Right lung (tissue), 10 donors: ENCODE measurements at places on chromosomes 2 and 18.
A peak's percentile ranks its signal among the peaks of the same experiment; 100 is the strongest.

GRCh38 chr2:25131253-25131566 is 37.2 kb downstream of the POMC start:
- no peak for DNase-seq

GRCh38 chr2:142029974-142030373 is 100.8 kb downstream of the LRP1B start:
- DNase-seq = no peak

GRCh38 chr18:5197461-5197860 is 404 bp upstream of the AKAIN1 start:
- no peak for DNase-seq

GRCh38 chr2:74051504-74051903 is 66.8 kb downstream of the TET3 start:
- no peak for DNase-seq

- no peak for DNase-seq
Observed at GRCh38 chr2:177616066-177616465, 223.5 kb downstream of the AGPS start.

GRCh38 chr2:155309483-155309882 is 611.0 kb downstream of the KCNJ3 start:
- DNase-seq = no peak

- DNase-seq = no peak
Observed at GRCh38 chr2:200596774-200597570, 11.2 kb downstream of the AOX1 start.

- no peak for DNase-seq
Observed at GRCh38 chr2:19532547-19533196, 174.2 kb upstream of the OSR1 start.

DNA sequence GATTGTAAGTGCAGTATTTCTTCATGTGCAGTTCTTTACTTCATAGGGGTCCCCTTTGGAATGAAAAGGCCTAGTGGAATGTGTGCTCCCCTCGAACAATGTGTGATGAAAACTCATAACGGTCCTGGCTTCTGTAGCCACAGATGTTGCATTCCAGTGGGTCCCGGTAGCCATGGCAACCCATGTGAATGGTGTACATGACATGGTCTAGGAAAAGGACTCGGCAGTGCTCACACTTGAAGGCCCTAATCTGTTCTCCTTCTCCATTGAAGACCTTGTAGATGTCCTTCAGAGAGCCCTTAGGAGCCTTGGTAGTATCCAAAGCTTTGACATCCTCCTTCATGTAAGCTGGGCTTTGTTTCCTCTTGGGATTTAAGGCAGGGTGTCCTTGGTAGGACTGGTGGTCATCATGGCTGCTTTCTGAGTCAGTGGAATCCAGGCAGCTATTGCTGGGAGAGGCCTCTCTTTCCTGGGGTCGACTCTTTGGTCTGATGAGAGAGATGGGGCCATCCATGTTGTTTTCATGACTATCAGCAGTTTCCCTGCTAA is 144.0 kb downstream of the IKZF2 start:
- DNase-seq = no peak

DNA sequence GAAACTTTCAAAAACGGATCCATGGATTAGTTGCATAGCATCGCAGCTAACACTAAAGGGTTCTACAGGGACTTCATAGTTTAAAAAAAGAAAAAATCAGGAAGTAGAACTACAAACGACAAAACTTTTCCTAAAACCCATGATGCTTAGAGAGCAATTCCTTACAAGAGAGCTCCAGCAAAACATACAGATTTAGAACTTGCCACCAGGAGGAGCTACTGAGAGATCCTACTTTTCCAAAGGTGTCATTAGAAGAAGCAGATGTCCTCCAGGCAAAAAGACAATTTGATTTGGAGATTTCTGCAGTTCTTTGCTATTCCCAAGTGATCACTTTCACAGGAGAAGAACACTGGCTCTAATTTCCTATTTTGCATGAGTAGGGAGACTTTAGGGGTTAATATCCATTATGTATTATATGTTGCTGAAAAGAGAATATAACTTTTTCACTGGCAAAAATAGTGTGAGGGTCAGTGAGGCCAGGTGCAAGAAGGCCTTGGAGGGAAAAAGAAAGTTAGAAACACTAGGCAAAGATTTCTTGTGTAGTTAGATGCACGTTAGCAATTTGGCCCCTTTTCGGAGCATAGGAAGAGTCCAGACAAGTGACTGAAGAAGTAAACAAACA is 436.2 kb downstream of the SUCLG1 start:
- DNase-seq = peak; percentile 34

- no peak for DNase-seq
Observed at GRCh38 chr18:51711298-51711889, 513.9 kb upstream of the MEX3C start.

DNA sequence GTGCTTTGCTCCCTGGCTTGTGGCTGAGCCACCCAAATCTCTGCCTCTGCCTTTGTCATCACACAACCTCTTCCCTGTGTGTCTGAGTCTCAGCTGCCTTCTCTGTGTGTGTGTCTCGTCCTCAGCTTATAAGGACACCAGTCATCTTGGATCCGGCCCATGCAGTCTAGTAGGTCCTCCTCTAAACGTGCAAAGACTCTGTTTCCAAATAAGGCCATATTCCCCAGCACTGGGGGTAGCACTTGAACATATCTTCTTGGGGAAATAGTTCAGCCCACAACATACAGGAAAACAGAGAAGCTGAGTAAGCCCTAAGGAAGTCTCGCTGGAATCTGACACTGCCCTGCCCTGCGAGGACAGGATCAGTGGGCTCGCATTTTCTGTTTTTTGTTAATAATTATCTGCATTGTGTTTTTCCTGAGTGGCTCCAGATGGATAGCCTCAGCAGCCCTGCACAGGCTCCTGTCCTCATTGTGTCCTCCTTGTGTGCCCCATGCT is 42.1 kb downstream of the MTCL1 start:
- DNase-seq = no peak

DNA sequence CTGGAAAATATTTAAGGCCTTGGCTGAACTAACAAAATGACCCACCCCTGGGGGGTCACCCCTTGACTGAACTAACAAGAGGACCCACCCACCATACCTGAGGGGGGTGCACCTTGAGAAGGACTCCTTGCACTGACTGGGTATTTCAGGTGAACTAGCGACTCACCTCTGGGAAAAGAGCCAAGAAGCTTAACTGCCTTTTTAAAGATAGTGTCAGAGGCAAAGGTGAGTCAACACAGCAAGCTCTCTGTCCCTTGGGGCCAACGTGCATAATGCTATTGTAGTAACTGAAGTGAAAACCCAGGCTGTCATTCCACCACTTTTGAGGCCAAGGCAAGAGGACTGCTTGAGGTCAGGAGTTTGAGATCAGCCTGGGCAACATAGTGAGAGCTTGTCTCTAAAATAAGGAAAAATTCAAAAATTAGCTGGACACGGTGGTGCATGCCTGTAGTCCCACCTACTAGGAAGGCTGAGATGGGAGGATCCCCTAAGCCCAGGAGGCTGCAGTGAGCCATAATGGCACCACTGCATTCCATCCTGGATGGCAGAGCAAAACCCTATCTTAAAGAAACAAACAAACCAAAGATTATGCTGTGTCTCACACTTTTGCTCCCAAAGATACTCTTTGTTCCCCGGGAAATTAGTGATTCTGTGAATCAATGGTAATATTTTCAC is 36.4 kb upstream of the ZCCHC2 start:
- no peak for DNase-seq

DNA sequence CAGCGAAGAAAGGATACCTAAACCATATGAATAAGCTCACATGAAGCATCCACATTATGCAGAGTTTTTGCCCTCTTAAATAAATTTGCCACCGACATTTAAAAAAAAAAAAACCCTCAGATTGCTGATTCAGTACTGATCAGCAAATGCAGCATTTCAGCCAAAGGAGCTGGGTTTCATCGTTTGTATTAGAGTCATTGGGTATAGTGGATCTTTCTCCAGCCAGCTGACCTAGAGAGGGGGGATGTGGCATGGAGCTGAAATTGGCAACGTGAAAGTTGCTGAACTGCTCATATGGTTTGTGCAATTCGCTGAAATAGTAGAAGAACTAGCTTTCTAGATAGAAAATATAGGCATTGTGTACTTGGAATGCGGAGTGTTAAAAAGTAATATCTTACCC is 73.5 kb upstream of the ZNF397 start:
- no peak for DNase-seq

GRCh38 chr2:206392118-206392517 is 51.2 kb upstream of the ADAM23 start:
- DNase-seq = peak; percentile 1

DNA sequence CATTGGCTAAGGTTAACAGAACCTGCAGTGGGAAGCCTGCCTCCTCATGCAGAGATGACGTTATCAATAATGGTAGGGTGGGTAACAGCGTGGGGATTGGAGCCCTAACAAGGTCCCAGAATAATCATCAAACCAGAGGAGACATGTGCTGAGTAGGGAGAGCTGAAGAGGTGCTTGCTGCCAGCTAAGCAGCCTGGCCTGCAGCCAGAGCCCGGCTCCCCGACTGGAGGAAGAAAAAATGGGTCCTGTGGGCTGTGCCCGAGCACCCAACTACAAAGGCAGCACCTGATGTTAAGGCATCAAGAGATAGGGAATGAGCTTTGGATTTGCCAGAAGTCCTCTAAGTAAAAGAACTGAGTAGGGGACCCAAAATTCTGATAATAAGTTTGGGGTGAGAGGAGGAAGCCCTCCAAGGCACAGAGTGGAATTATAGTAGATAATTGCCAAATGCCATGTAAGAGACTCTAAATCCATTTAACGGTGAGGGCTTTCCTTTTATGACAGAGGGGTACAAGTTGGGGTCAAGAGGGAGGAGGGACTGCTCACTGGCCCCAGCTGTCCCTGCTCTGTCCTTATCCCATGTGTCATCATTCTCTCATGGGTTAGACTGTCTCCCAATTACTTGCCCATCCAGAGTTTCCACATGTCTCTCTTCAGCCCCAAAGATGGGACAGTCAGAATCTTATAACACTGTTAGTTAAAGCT is 156.1 kb downstream of the ANTXR1 start:
- no peak for DNase-seq

DNA sequence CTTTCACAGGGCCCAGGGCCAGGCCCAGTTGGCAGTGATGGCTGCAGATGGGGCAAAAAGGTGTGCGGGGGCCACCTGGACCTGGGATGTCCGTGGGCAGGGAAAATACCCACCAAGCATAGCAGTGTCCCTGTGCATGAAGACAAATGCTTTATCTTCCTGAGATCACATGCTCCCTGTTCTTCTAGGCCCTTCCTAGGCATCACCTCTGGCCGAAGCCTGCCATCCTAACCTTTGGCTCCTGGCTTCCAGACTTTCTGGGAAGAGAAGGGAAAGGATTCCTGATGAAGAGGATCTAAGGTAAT is 105.0 kb upstream of the SMAD2 start:
- DNase-seq = no peak

DNA sequence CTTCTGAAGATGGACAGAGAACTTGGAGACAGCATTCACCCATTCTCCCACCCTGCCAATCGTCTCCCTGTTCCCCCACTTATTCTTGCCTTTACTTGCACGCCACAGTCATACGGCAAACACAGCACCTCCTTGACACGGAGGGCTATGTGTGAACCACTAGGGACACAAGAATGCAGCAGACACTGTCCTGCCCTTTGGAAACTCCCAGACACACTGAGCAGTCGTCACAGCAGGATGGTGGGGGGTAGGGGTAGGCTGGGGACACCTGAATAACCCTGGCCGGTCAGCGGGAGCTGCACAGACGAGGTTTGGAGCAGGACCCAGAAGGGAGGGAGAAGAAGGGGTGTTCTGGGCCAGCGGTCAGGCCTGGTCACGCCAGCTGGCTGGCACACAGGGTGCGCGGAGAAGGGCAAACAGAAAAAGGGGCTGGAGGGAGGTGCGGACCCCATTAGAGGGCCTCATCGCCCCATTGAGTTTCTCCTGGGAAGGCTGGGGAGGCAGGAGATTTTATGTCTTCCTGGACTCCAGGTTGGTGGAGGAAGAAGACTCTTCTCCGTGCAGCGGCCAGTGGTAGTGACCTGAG is 40.0 kb upstream of the FOSL2 start:
- no peak for DNase-seq

DNA sequence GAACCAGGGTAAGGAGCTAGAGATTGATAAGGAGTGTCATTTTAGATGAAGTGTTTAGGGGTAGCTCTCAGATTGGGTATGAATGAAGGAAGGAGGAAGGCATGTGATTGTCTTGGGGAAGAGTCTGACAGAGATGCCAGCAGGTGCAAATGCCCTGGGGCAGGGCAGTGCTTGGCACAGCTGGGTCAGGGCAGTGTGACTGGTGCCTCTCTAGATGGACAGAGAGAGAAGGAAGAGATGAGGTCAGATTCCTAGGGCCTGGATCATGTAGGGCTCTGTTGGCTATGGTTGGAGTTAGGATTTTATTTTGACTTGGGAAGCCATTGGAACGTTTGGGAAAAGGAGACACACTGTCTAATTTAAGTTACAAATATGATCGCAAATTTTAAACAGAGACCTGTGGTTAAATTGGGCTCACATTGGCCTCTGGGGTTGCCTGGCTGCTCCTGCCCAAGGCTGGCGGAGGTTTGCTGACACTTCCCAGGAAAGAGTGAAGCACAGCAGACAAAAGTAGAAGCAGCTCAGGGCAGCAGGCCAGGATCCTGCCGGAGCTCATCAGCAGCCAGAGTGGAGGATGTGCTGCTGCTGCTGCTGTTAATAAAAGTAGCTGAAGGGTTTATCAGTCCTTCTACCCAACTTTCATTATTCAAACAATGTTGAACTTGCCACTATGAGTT is 32.7 kb upstream of the FHL2 start:
- no peak for DNase-seq

DNA sequence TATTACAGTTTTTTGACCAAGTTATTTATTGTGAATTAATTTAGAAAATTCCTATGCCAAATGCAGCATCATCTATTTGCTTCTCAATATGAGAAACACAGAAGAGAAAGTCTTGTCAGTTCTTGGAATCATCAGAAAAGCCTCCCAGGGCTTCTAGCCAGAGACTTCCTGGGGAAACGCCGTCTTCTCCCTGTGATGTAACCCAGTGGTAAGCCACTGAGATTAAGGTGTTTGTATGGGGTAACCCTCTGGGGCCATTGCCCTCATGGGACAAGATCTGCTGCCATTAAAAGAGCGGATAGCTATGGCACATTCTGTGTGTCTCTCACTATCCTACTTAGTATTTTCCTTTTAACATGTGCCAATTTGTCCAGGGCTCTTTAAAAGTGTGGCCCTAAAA is 28.0 kb downstream of the ANKRD29 start:
- DNase-seq = no peak

DNA sequence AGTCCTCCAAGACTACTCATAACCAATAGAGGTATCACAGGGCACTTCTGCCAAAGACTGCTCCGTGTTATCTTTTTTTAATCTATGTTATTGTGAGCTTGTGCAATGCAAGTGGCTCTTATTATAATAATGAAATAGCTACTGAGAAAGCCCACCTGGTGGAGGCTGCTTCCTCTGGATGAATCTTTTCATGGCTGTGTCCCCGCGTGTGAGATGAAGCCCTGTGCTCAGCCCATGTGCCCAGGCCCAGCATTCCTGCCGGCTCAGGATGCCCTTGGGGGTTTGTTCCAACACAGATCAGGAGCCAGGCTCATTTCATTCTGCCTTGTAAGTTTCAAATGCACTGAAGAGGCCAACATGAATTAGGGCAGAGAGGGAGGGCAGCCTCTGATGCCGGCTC is 18.7 kb downstream of the APCDD1 start:
- DNase-seq = no peak

DNA sequence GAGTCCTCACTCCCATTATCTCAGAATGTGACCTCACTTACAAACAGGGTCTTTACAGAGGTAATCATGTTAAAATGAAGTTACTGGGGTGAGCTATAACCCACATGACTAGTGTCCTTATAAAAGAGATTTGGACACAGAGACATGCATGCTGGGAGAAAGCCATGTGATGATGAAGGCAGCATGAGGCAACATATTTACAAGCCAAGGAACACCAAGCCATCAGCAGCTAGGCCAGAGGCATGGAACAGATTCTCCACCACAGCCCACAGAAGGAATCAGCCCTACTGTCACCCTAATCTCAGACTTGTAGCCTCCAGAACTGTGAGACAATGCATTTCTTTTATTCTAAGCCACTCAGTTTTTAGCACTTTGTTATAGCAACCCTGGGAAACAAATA is 171.9 kb downstream of the EN1 start:
- DNase-seq = no peak
